Large intestine (tissue), 12 donors: ENCODE measurements at places on chromosomes 11 and 22. TPM values are rescaled to one million over a fixed set of nuclear protein-coding genes. Genes with fewer than 3 reads are reported as not detected.
A peak's percentile ranks its signal among the peaks of the same experiment; 100 is the strongest.

GRCh38 chr22:35684270-35684700 lies 33.4 kb upstream of the APOL5 start:
- no peaks in the 10 kb centered on the region for H3K27me3 ChIP-seq
- DNase-seq: no peak
- no peaks in the 10 kb centered on the region for H3K36me3 ChIP-seq
- H3K4me1 ChIP-seq: no peaks in the 10 kb centered on the region

The DNAJB7 gene
- polyA plus RNA-seq: 2.5 TPM

DNA sequence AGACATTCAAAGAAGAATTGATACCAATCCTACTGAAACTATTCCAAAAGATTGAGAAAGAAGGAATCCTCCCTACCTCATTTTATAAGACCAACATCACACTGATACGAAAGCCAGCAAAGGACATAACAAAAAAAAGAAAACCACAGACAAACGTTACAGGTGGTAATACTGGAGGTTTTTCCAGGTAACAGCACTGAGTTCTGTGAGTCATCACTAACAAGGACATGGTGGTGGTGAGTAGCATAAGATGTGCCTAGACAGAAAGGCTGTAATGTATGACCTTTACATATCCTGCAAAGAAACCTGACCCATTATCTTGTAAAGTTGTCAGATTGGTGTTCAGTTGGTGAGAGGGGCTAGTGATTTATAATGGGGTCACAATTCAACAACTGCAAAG lies 15.3 kb downstream of the OR9G1 start:
- no peak for DNase-seq
- no peak overlapping the region for H3K27ac ChIP-seq
- H3K4me1 ChIP-seq: no peaks in the 10 kb centered on the region
- no peaks in the 10 kb centered on the region for H3K36me3 ChIP-seq

DNA sequence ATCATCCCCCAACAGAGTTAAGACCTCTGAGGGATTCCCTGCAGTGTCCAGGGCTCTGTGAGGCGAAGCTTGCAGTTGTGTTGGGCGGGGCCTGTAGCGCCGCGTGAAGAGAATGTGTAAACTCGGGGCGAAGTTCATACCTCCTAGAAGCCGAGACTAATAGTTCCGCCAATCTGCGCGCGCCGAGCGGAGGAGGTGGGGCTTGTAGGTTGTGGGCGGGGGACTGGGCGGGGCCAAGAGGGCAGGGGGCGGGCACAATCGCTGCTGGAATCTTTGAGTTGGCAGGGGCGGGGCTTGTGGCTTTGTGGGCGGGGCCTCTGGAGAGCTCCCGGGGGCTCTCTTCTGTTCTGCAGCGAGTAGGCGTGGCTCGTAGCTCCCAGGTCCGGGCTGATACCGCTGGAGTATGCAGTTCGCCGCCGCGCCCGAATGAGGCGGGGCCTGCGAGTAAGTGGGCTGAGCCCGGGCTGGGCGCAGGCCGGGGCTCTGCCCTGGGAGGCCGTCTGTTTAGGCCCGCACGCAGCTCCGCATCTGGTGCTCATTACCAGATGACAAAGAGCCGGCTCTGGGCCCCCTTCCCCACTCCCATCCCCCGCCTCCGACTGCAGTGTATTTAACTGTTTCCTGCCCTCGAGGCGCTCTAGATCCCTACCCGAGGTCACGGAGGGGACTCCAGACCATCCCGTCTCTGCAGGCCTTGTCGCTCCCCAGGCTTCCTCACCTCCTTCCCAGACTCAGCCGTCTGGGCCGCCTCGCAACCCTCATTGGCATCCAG lies 4.1 kb downstream of the CD248 start:
- peaks cover 20% of the 10 kb centered on the region for H3K4me1 ChIP-seq
- H3K36me3 ChIP-seq: no peaks in the 10 kb centered on the region
- H3K4me3 ChIP-seq: peak overlapping the region; percentile 59
- peak; percentile 99 for DNase-seq

- H3K4me1 ChIP-seq: peaks cover 4% of the 10 kb centered on the region
- no peaks in the 10 kb centered on the region for H3K27me3 ChIP-seq
Measured at GRCh38 chr22:47091246-47091651, 328.8 kb downstream of the TBC1D22A start.

DNA sequence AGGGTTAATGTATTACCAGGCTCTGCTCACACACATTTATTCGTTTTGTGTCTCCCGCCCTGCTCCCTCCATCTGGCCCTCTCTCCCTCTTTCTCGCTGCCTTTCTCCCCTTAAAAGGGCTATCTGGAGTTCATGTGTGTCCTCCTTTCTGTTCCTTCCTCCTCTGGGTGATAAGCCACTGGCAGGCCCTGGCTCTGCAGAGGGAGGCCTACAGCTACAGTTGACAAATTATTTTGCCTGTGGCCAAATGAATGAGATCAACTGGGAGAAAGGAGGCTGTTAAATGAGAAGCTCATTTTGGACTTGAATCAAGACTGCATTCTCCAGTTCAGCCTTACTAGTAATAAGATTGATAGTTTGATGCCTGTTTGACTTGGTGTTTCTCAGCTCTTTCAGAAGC lies 17.5 kb upstream of the OPCML start:
- H3K36me3 ChIP-seq: no peaks in the 10 kb centered on the region
- peaks cover 2% of the 10 kb centered on the region for H3K27me3 ChIP-seq
- DNase-seq: no peak
- no peaks in the 10 kb centered on the region for H3K4me1 ChIP-seq

- no peaks in the 10 kb centered on the region for H3K4me1 ChIP-seq
- H3K27me3 ChIP-seq: no peaks in the 10 kb centered on the region
- no peak overlapping the region for H3K27ac ChIP-seq
Measured at GRCh38 chr22:17095538-17095937, 10.7 kb downstream of the IL17RA start.

DNA sequence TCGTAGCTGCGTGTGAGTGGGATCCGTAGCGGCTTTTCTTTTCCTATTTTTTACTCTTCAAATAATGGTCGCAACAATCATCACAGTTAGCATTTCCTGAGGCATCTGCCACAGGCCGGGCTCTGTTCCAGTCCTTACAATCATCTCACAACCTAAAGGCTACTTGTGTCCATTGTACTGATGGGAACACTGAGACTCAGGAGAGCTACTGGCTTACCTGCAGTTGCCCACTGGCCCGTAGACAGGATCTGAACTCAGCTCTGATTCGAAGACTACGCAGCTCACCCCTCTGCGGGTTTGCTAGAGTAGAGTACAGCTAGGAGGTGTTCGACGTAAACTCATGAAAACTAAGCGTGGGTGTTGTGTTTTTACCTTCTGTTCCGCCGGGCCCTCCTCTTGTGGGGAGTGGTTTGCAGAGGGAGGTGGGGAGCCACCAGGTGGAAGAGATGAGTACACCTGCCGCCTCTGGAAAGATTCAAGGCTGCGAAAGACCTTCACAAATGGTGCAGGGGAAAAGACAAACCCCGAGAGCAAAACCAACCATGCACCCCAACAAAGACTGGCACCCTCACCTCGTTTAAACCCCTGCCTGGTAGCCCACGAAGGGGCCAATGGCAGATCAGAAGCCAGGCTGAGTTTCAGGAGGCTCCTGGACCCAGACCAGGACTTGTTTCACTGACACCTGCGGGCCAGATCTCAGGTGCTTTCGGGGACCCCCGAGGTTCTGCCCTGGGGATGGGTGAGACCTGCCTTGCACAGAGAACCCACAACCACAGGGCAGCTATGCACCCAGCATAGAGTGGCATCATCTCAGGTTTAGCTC lies 18.3 kb upstream of the RFPL3 start:
- peaks cover 10% of the 10 kb centered on the region for H3K27me3 ChIP-seq
- DNase-seq: no peak
- H3K27ac ChIP-seq: no peak overlapping the region
- H3K4me3 ChIP-seq: no peak overlapping the region
- H3K4me1 ChIP-seq: no peaks in the 10 kb centered on the region

The TST gene
- 87.6 TPM for polyA plus RNA-seq

The SAA4 gene
- not detected for polyA plus RNA-seq

DNA sequence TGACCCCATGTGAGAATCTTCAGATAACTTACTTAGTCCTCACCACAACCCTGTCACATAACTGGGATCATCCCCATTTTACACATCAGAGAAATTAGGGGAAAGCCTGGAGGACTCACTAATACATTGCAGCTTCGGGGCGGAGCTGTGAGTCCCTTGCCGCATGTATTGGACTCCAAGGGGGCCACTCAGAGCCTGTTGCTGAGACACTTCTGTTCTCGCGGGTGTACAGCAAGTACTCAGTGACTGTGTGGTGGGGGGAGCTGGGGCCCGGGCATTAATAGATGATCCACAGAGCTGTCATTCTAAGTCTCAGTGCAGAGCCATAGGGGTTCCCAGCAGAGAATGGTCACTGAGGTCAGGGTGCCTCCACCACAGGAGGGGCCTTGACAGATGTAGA lies 13.5 kb downstream of the OAF start:
- H3K27me3 ChIP-seq: no peaks in the 10 kb centered on the region
- H3K27ac ChIP-seq: peak overlapping the region; percentile 37
- peaks cover 32% of the 10 kb centered on the region for H3K4me1 ChIP-seq
- no peak overlapping the region for H3K4me3 ChIP-seq
- DNase-seq: no peak

DNA sequence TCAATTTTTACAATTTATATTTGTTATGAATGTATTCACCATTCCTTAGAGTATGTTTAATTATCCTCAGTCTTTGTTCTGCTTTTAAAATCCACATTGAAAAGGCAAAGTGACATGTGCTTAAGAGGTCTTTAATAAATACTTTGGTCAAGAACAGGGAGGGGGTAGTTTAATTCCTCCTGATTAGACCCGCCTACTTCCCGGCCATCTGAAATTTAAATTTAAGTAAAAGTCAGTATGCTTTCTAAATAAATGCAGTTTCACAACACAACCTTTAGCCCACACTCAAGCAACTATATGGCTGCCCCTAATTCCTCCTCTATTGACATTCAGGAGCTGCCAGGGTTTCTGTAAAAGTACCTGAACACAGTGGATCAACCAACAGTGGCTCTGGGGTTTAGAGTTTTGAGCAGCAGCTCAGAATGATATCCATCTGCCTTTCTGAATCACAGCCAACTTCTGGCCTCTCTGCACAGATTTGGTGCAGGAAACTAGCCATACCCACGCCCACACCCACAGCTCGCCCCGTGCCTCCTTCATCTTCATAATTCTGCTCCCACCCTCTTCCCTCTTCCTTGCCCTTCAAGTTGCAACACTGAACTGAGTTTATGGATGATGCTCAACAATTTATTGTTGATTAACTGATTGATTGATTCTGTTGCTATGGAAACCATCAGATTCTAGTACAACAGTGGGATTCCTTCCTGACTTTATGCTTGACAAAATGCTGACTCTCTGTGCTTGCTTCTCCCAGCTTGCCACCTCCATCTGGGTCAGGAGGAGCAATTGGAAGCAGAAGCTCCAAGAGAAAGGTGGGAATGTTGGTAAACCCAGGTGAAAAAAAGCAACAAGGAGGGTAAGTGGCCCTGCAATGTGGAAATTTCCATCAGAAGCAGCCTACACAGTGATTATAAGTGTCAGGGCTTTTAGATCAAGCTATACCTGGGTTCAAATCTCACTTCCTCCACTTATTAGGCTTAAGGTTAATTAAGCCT lies 70.8 kb downstream of the PANX1 start:
- no peaks in the 10 kb centered on the region for H3K4me1 ChIP-seq
- no peak for DNase-seq
- H3K27me3 ChIP-seq: no peaks in the 10 kb centered on the region
- H3K36me3 ChIP-seq: no peaks in the 10 kb centered on the region

DNA sequence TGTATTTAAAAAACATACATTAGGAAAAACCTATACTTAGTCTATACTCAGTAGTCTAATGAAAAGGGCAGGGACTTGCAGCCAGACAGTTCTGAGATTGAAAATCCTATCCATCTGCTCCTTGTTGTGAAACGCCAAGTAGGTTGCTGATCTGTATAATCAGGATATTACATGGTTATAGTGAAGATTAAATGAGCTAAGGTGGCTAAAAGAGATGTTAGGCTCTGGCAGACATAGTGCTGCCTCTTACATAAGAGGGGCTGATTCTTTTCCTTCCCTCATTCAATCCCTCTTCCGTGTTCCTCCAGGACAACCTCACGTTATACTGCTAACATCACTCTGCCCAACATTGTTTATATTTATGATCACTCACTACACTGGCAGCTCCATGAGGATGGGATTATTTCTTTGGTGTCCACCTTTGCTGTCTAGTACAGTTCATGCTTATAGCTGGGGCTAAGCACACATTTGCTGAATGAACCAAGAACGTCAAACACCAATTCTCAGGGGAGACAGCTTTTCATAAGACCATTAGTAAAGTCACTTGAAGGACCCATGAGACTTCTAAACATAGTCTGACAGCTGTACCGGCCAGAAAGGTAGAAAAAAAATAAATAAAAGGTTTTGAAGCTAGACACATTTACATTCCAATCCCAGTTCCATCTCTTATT lies 46.3 kb downstream of the GAB2 start:
- no peaks in the 10 kb centered on the region for H3K27me3 ChIP-seq
- no peaks in the 10 kb centered on the region for H3K36me3 ChIP-seq
- H3K4me3 ChIP-seq: no peak overlapping the region

The KCNQ1OT1 gene
- polyA plus RNA-seq: 2.8 TPM

- no peak within 1 kb of the TSS for H3K27ac ChIP-seq
- peaks cover 12% of the 10 kb centered on the region for H3K36me3 ChIP-seq
- peak within 1 kb of the TSS; percentile 33 for H3K4me3 ChIP-seq
- peaks cover 32% of the 10 kb centered on the region for H3K27me3 ChIP-seq
Measured at GRCh38 chr11:7672960-7673723, at the start of gene CYB5R2. CYB5R2 (minus strand) TSS chr11:7673500; CDS start chr11:7672825, 675 bp downstream.

DNA sequence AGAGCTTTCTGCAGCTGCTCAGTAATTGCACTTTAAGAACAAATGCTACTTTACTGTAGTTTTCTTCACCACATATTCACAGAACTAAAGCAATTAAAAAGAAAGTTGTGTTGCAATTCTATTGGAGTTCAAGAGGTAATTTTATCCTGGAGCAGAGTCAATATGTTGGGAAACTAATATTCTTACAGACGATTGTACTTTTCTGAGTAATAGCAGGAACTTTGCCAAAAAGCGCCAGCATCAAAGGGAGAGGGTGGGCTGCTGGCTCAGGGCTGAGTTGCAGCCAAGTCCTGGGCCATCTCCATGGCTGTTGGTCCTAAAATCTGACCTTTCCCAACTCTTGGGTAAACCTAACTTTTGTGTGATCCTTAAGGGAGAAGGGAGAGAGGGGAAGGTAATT lies 73.6 kb upstream of the MYO18B start:
- H3K36me3 ChIP-seq: no peaks in the 10 kb centered on the region
- peaks cover 5% of the 10 kb centered on the region for H3K4me1 ChIP-seq
- DNase-seq: peak; percentile 18
- H3K4me3 ChIP-seq: no peak overlapping the region
- no peak overlapping the region for H3K27ac ChIP-seq
